NCI-H526 (cell line): ENCODE measurements at places on chromosomes 1 and 21.

DNA sequence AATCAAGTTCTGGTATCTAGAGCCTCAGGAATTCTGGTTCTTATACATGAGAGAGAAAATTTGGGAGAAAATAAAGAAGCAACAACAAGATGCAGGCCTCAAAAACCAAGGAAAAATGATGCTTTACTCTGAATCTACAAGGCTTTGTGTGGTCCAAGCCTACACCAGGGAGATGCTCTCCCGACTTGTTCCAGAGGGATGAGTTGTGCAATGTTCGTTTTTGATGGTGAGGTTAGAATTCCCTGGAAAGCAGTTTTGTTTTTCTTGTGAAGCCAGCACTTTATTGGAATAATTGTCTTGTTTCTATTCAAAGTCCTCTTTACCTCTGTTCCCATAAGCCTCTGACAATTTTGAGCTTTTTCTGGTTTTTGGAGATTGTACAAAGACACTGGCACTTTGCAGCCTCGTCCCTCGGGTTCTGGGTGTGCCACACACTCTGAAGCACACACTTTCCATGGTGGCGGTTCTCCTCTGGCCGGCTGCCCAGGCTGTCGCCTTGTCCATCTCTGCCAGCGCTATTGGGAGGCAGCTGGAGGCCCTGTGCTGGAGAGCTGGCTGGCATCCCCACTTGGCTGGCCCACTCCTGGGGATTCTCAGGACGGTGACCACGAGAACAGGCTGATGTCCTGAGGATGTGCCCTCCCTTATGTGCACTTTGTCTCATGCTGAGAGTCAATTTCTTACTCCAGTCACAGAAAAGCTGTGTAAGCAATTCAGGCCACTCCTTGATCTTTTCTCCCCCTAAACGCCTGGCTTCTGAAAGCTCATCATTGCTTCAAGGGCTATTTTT lies 70.2 kb downstream of the EDEM3 start:
- DNase-seq: no peak

GRCh38 chr1:173414136-173414535 lies 63.0 kb upstream of the PRDX6 start:
- DNase-seq: no peak

GRCh38 chr21:22343721-22344120 lies 1345.5 kb downstream of the NCAM2 start:
- DNase-seq: no peak

- DNase-seq: no peak
Measured at GRCh38 chr1:117976381-117976780, 46.8 kb downstream of the WDR3 start.

GRCh38 chr1:96843196-96843595 lies 121.6 kb downstream of the PTBP2 start:
- DNase-seq: no peak

DNA sequence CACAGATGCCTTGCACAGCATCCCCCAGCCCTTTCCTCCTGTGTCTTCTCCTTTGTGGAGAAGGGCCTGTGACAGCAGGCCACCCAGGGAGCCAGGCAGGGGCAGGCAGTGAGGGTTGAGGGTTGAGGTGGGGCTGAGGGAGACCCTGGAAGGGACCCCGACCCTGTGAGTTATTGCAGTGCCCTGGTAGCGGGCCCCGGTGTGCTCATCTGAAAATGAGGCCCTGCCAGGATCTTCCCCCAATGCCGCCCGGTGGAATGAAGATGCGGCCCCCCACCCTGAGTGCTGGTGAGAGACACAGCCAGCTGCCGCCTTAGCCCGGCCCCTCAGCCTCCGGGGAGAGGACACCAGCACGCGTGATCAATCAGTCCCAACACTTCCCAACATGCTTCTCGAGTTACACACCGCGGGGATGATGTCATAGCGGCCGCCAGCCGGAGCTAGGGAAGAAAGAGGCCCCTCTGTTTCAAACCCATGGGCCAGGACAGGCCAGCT lies 36.2 kb upstream of the ACTRT2 start:
- DNase-seq: no peak

DNA sequence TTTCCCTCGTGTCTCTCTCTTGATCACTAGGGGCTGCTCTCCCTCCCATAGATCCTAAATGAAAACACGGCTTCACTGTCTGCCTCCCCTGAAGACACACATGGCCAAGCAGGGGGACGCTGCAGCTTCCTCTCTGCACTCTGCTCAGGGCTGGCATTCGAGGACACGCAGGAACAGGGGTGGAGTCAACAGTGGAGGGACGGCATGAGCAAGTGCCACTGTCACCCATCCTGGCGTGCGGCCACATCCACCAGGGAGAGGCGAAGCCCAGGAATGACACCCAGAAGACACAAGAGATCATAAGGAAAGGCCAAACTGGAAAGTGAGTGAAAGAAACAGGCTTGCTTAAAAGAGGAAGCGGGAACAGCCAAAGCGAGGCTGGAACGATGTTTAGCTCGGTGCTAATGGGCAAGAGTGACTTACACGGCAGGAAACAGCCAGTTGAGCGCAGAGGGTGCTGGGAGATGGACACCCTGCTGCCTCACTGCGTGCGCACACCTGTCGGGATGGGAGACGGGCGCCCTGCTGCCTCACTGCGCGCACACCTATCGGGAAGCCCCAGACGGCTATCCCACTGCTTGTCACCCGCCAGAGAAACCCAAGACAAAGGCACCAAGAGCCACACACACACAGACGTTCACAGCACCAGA lies 13.6 kb upstream of the C1QTNF12 start:
- no peak for DNase-seq

DNA sequence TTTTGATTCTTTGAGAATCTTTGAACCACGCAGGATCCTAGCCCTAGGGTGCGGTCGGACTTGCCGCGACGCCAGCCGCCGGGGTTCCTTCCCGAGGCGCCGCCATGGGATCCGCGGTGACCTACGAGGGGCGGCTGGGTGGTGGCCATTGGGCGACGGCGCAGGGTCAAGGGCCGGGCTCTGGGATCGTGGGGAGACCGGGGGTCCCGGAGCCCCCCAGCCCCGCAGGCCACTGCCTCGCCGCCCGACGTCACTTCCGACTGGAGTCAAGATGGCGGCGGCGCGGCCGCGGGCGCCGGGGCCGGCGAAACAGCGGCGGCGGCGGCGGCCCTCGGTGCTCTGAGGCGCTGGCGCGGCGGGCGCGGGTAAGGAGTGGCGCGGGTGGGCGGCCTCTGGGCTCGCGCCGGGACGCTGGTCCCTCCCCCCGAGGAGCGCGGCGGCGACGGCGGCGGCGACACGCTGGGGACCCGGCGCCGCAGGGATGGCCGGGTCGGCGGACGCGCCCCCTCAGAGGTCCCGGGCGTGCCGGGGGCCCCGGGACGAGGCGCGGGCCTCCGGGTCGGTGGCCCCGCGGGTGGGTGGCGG lies at the start of gene PRDM2:
Gene PRDM2 (plus strand): TSS at position 253 of the 585 bp plus-strand sequence. CDS start 15,418 bp downstream, outside the sequence.
- no peak for DNase-seq
